Vagina (tissue), 2 donors: ENCODE measurements at places on chromosomes 5 and 9.

DNA sequence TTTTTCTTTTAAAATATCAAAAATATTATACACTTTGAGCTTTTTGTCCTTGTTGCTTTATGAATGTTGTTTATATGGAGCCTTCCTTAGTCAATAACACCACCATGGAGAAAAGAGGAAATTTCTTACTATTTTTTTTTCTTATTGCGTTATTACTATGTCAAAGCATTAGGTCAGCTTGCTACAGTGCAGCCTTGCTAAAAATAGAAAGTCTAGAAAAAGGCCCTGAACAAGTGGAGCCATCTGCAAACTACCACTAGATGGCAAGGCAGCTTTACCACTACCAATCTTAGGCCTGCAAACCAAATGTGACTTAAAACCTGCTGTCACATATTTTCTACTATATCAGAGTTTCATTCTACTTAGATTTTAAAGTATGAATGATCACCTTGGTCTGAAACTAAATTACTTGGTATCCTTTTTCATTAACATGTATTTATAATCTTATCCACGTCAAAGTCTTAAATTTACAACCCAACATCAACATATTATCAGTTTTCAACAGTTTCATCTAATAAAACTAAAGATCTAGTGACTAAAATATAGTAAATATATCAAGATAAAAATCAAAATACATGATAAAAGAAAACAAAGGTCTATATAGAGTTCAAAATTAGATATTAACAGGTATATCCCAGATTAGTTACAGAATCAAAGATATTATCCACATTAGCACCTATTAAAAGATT lies 113.1 kb upstream of the ACOT12 start:
- DNase-seq: no peak

DNA sequence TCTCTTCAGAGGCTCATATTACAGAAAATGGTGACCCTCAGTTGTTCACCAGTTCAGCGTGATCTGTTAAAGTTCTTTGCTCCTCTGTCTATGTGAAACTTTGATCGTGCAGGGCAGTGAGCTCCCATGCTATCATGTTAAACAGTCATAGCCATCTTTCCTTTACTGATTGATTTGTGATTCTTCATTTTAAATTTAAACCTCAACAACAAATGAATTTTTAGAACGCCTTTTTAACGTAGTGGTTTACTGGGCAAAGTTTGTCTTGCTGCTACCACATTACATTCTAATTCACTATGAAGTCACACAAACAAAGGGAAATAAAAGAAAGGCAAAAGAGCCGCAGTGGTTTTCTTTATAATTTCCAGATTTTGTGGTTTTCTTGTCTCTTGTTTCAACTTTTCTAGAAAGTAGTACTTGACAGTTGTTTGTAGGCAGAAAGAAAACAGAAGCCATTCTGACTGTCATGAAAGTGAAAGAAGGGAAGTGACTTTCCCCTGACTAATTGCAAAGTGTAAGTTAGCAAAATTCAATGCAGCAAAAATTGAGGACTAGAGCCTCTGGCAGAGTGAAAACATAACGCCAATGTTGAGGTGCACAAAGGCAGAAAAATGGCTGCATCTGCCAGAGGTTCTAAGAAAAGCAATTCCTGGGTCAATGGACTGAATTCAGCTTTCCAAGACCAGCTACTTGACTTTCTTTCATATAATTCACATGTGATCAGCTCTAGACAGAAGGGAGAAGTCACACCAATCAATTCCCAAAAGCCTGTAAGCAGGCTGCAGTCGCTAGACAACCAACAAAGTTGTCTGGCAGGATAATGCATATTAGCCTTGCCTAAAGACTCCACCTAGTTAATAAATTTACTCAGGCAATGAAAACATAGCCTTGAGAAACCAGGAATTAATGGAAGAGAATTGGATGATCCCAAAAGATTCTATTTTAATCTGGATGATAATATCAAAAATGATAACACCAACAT lies 7.1 kb upstream of the IFNA6 start:
- DNase-seq: no peak

GRCh38 chr5:178149199-178149932 lies 4.3 kb downstream of the NHP2 start:
- no peak for DNase-seq

DNA sequence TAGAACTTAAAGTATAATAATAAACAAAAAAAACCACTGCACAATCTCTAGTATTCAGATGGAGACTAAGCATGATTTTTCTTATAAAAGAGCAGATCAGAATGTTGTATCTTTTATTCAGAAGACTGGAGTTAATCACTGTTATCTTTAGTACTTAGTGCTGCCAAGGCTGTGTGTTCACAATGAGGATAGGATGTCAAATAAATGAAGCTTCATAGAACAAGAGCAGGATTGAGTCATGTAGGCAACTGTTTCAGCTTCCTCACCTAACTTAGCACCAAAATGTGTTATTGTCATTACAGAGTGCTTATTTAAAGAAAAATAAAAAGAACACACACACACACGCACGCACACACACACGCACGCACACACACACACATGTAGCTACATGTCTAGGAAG lies 58.1 kb upstream of the CDKN2B start:
- no peak for DNase-seq

DNA sequence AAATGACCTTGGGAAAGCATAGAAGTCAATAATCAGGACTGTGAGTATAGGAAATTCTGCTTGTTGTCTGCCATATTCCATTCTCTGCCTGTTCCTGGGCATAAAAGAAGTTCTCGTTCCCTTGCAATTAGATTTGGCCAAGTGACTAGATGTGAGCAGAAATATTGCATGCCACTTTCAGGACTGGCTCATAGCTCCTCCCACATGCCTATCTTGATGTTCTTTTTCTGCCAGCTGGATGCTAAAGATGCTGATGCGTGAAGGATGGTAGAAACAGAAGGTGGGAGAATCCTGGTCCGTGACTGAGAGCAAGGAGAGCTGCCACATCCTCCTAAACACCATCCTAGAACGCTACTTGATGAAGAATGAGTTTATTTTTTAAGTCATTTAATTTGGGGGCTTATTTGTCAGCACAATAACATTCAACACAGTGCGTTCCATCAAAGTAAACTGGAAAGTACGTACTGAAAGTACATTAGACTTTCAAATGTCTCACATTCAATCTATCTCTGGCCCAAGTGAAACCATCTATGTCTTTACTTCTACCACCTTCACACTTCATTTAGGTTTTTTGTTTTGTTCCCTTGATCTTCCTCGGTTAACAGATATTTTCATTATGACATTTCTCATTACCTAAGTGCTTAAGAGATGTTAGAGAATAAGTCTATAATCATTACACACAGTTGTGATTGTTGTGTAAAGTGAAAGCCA lies 648.5 kb downstream of the RAB3C start:
- DNase-seq: no peak

DNA sequence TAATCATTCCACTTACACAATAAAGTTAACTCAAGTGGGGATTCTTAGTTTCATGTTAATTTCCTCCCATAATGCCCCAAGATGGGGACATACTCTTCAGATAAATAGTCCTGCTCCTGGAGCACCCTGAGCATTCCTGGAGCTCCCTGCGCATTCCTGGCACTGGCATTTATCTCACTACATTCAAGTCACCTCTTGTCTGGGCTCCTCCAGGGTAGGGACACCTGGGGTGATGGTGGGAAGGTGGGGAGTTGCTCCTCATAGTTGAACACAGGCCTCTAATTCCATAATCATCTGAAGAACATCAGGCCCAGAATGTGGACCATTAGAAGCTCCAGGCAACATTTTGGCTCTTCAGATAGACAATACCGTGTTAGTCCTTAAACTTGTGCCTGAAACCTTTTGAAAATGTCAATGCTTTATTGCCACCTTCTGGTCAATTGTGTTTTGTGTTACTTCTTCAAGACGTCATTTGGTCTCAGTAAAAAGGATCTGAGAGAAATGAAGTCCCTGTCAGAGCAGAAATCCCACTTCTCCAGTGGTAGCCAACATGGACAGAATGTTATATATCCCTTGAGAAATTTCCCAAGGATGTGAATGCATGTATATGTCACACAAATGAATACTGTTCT lies 14.2 kb upstream of the AGGF1 start:
- no peak for DNase-seq

DNA sequence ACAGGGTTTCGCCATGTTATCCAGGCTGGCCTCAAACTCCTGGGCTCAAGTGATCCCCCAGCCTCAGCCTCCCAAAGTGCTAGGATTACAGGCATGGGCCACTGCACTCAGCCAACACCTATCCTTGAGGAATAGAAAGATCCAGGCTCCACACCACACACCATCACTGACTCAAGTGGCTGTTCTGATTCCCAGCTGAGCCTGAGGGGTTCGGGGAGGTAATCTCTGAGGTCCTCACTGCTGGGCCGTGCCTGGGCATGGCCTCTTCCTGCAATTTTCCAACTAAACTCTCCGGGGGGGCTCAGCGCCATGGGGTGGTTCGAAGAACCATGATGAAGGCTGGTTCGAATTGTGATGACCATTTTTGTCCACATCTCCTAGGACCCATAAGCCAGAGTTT lies 31.0 kb upstream of the IL17B start:
- no peak for DNase-seq

GRCh38 chr9:113580954-113581311 lies 117.4 kb downstream of the RGS3 start:
- DNase-seq: no peak

DNA sequence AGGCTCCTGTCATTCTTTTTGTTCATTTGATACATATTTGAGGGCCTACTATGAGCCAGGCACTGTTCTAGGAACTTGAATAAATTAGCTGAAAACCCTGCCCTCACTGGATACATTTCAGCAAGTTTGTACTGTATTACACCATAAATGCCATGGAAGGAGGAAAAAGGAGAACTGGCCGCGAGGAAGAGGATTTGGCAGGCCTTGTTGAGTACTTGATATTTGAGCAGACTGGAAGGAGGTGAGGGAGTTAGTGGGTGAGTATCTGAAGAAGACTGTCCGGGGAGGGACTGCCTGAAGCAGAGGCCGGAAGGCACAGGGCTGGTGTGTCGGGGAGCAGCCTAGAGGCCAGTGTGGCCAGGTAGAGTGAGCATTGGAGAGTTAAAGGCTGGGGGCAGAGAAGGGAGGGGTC lies 4.5 kb downstream of the SNX30 start:
- DNase-seq: no peak

- DNase-seq: no peak
Observed at GRCh38 chr9:134421888-134422287, 95.6 kb downstream of the RXRA start.

- DNase-seq: no peak
Observed at GRCh38 chr9:92717201-92718085, 47.2 kb downstream of the BICD2 start.

DNA sequence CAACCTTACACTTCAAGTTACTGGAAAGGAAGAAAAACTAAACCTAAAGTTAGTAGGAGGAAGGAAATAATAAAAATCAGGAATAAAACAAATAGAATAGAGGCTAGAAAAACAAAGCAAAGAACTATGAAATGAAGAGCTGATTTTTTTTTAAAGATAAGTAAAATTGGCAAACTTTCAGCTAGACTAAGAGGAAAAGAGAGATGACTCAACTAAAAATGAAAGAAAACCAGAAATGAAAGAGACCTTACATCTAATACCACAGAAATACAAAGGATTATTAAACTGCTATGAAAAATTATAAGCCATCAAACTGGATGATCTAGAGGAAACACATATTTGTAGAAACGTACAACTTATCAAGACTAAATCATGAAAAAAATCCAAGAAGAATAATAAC lies 60.0 kb downstream of the PRRC1 start:
- DNase-seq: no peak

DNA sequence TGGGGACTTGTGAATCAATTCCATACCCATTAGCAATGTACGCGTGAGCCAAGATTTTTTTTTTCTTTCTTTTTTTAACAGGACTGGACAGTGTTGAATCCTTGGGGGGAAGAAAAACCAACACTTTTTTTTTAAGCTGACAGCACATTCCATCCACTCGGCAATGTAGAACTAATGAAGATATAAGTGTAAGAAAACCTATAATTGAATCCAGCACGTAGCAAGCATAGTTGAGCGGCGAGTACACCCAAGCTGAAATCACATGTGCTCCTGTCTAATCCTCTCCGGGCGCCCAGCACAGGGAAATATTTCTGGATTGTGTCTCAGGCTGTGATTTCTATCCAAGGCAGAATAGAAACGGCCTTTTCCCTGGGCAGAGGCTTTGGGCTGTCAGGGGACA lies 118.2 kb downstream of the BOD1 start:
- DNase-seq: no peak

- no peak for DNase-seq
Observed at GRCh38 chr5:110112348-110112747, 422.6 kb downstream of the MAN2A1 start.

- no peak for DNase-seq
Observed at GRCh38 chr9:126523611-126524111, 90.1 kb upstream of the LMX1B start.

DNA sequence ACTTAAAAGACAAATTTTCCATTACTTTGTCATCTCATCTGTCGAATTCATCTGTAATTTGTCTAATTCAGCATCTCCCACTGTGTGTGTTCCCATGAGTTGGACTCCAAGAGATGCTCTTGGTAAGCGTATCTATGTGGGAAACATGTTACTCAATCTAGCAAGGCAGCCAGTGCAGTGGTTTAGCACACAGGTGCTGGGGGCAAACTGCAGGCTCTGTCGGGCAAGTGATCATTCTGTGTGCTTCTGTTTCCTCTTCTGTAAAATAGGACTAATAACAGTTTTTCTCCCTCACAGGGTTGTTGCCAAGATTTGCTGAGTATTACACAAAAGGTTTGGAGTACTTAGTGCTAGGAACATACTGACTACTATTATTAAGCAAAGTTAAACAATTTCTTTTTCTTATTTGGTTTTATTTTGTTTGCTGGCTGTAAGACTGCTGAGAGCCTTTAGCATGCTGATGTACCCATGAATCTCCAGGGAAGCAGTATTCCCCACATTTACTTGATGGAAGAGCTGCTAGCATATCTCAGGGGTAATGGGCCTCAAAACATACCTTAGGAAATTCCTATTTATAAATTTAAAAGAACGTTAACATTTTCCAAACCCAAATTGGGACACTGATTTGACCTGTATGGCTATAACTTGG lies 709 bp upstream of the GAPT start:
- DNase-seq: no peak

DNA sequence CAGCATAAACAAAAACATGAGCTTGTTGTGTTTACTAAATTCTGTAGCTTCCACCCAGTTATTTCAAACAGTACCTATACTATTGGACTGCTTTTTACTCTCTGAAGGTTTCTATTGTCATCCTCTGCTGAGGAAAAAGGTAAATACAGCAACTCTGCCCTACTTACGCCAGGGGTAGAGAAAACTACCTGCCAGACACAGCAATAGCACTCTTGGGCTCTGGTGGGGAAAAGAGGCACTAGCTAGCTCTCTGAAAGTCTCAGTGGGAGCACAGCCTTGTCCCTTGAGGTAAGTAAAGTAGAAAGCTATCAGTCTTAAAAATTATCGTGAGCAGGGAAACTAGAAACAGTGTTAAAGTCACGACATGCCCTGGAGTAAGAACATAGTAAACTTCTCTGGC lies 3.7 kb downstream of the HCN1 start:
- DNase-seq: no peak

- DNase-seq: no peak
Observed at GRCh38 chr9:93136011-93136440, 2.0 kb upstream of the NINJ1 start.

DNA sequence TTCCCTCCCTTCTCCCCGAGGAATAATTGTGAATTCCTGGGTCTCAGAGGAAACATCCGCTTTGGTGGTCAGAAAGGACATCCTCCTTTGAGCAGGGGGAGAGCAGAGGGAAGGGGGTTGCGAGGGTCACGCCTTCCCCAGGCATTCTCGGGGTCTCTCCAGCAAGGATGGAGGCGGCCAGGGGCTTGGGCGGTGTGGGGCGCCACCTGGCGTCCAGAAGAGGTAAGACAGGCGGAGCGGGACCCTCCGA lies 129.1 kb downstream of the KCNIP1 start:
- no peak for DNase-seq
